GM23338 (cell line): ENCODE measurements at places on chromosomes 6 and 20. TPM values are rescaled to one million over a fixed set of nuclear protein-coding genes. Genes with fewer than 3 reads are reported as not detected.

Gene CCN5
- total RNA-seq: not detected in 2 replicates

Gene HLA-DQB2
- not detected in 2 replicates for total RNA-seq

Gene SPINT4
- not detected in 2 replicates for total RNA-seq

Gene TP53TG5
- not detected in 2 replicates for total RNA-seq

Gene RIMS4
- 34.5 and 39.7 TPM in 2 replicates for total RNA-seq

Gene CSNK2B
- total RNA-seq: 210 and 260 TPM in 2 replicates

Gene VNN1
- total RNA-seq: not detected in 2 replicates

Gene DOK5
- 4.9 and 5.0 TPM in 2 replicates for total RNA-seq

Gene SCRT2
- total RNA-seq: 0.31 and 0.35 TPM in 2 replicates

Gene FRS3
- 3.3 and 4.9 TPM in 2 replicates for total RNA-seq

Gene RPS10
- 1,675 and 2,175 TPM in 2 replicates for total RNA-seq

Gene ZNF451
- total RNA-seq: 50.7 and 54.1 TPM in 2 replicates

Gene COL21A1
- 6.1 and 6.2 TPM in 2 replicates for total RNA-seq

Gene PLG
- total RNA-seq: not detected in 2 replicates

Gene CD40
- total RNA-seq: 9.9 and 15.4 TPM in 2 replicates

Gene NKAIN4
- total RNA-seq: 12.6 and 16.0 TPM in 2 replicates

Gene ATP6V1G2
- 1.6 and 2.4 TPM in 2 replicates for total RNA-seq

Gene C20orf141
- not detected in 2 replicates for total RNA-seq

Gene RAB23
- 16.0 and 16.7 TPM in 2 replicates for total RNA-seq

Gene MAP3K4
- 31.8 and 44.4 TPM in 2 replicates for total RNA-seq

Gene MYLK4
- total RNA-seq: 0.12 and 0.17 TPM in 2 replicates

Gene FGD2
- total RNA-seq: 0.14 and 0.35 TPM in 2 replicates
